GDM1 (cell line): ENCODE measurements at places on chromosomes 4 and X.

DNA sequence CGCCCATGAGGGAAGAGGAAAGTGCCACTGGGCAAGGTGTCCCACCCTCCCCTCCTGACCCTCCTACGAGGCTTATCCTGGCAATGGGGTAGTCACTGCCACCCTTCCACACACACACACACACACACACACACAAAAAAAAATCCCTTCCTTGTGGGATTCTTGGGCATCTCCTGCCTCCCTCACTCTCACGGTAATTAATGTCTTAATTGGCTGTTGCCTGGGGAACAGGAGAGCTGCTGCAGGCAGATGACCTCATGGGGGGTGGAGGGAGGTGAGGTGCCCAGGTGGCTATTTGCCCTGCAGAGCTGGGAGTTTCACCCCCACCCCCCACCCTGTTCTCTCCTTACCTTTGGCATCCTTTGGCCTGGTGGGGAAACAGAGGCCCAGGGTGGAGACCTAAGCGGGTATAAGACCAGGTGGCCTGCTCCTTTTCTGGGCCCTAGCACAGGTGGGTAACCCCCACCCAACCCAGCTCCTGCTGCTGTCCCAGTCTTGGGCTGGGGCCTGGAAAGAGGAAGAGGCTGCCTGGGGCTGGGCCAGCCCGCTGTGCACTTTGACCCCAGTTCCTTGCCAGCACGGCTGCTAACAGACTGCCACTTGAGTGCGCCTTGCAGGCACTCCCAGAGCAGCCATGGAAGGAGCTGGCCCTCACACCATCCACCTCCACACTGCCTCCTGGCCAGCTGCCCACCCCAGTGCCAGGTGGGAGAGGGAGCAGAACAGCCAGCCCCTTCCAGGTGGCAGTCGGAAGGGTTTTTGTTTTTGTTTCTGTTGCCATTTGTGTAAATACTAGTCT lies 12.6 kb downstream of the EFNB1 start:
- DNase-seq = no peak

- DNase-seq = no peak
These were observed 191.4 kb downstream of the SPRY1 start for GRCh38 chr4:123587983-123588494.

DNA sequence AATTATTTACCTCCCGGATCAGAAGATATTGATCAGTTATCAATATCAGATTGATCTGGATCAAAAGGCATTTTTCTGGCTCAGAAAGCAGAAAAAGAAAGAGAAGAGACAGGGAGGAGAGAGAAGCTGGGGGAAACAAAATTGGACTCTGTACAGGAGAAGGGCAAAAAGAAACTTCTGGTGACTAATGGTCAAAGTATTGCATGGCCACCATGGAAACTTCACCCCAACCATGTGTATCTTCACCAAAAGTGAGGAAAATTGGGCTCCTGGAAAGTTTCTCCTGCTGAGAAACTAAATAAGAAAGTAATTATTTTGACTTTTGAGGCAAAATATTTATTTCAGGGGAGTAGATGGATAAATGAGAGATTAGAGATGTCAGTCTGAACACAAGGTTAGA lies 33.9 kb downstream of the RNF150 start:
- DNase-seq = no peak

GRCh38 chrX:87924619-87925018 lies 407.0 kb downstream of the KLHL4 start:
- no peak for DNase-seq

- no peak for DNase-seq
These were observed 73.0 kb upstream of the ADAD1 start for GRCh38 chr4:122305853-122306252.

DNA sequence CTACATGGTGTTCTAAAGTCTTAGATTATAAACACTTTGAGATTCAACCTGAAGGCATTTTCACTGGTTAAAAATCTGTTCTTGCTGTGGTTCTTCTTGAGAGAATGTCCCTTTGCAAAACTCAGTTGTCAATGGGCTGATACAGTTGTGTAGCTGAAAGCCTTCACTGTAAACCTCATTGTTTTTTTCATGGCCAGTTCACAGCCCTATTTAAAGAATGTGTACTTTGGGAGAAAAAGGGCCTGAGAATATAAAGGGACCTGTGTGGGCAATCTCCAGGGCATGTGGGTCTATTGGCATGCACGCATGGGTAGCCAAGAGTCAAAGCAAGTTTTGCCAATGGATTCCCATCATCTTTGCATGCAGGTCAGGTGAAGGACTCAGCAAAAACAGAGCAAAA lies 7.8 kb upstream of the MAP7D3 start:
- DNase-seq = no peak

DNA sequence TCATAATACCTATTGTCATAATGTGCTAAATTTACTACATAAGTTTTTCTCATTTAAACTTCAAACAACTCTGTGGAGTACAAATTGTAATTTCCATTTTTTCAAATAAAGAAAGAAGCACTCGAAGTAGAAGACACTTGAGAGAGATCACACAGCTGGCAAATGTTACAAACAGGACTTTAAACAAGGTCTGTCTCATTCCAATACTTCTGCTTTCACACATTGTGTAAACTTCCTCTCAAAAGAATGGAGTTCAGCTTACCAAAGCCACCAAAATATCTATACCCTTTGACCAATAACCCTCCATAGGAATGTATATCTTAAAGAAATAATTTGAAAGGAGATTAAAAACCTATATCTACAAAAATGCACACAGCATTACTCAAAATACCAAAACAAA lies 88.3 kb downstream of the OPHN1 start:
- no peak for DNase-seq

DNA sequence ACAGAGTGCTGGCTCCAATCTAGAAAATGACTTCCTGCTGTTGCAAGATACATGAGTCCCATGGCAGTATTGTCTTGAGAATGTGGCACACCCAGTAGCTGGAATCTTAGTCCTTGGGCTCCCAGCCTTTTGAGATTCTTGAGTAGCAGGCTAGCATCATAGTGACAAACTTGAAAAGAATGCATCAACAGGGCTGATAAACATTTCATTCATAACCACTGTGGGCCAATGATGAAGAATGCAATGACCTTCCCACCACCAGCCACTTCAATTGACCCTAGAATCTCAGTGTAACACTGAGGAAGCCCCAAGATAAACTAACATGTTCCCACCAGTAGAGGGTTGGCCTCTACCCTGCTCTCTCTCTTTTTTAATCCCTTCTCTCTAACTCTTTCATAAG lies 329.3 kb downstream of the GBA3 start:
- DNase-seq = no peak

GRCh38 chrX:154368630-154369448 lies 5.6 kb downstream of the FLNA start:
- peak; percentile 64 for DNase-seq

GRCh38 chr4:7399440-7400234 lies 35.1 kb downstream of the PSAPL1 start:
- no peak for DNase-seq

DNA sequence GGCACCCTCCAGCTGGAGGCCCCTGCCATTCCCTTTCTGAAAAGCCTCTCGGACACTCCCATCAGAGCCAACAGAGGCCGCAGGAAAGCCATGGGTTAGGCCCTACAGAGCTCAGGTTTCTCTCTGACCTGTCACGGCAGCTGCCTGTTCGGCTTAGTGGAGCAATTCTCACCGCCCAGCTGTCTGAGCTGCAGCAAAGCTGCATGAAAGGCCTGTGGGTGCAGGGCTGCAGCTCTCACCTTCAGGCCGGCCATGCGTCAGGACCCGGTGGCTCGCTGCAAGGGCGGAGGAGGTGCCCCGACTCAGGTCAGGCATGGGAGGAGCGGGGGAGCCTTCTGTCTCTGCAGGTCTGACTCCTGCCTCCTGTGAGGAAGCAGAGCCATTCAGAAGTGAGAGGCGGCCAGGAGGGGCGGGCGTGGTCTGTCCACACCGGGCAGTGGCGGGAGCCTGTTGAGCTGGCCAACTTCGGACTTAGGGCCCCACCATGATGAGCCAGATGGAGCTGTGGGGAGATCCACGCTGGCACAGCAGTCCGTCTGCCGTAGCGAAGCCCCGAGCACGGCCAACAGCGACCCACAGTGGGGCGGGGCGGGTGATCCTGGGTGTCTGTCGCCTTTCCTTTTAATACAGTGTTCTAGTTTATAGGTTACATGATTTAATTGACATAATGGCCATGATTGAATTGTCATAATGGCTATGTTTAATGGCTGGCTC lies 23.4 kb downstream of the PDE6B start:
- DNase-seq = no peak

- no peak for DNase-seq
These were observed 55.2 kb downstream of the TRMT44 start for GRCh38 chr4:8495803-8496202.

DNA sequence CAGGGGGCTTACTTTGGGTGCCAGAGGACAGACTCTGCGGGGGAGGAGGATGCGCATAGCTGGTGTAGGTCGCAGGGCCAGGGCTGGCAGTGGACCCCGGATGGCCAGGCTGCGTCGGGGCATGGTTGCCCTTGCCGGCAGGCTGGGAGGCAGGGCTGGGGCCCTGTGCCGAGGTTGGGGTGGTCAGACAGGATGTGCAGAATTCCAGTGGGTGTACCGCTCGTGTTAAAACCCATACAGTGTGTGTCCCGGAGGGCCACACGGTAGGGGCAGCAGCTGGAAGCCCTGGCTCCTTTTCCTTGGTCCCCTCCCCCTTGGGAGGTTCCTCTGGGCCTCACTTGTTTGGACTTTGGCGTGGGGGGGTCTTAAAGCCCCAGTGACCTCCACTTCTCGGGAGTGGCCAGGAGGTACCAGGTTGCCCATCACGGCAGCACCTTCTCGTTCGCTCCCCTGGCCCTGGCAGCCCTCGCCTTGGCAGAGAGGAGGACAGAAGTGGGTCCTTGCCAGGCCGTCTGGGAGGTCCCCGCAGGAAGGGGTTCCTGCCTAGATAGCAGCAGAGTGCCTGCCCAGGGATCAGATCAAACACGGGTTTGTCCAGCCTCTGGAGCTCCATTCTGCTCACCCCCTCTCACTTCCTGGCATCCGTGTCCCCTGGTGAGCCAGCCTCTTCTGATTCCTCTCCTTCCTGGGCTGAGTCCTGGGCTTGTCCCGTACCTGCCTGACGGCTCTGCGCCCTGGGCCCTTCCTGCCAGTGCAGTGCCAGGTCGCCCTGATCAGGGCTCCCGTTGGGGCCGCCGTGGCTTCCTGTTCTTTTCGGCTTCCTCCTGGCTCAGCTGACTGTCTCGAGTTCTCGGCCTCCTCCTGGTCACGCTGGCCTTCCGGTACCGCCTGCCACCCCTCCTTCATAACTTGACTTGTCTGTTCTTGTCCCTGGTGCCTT lies 56.7 kb upstream of the HGFAC start:
- DNase-seq = no peak

DNA sequence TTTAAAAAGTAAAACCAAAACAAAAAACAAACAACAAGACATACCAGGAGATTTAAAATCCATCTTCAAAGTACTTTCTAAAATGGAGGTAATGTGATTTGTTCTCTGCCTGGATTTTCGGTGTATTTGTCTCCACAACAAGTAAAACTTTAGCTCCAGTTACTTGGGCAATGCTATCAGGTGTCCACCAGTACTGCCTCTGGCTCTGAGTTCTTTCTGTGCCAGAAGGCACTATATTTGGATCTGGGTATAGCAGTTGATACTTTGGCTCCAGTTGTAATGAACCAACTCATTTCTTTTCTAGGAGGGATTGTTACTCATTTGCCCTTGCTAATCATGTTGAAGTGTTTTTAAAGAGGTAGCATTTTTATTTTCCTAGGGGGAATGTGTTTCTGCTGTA lies 9.5 kb upstream of the PDLIM5 start:
- no peak for DNase-seq

DNA sequence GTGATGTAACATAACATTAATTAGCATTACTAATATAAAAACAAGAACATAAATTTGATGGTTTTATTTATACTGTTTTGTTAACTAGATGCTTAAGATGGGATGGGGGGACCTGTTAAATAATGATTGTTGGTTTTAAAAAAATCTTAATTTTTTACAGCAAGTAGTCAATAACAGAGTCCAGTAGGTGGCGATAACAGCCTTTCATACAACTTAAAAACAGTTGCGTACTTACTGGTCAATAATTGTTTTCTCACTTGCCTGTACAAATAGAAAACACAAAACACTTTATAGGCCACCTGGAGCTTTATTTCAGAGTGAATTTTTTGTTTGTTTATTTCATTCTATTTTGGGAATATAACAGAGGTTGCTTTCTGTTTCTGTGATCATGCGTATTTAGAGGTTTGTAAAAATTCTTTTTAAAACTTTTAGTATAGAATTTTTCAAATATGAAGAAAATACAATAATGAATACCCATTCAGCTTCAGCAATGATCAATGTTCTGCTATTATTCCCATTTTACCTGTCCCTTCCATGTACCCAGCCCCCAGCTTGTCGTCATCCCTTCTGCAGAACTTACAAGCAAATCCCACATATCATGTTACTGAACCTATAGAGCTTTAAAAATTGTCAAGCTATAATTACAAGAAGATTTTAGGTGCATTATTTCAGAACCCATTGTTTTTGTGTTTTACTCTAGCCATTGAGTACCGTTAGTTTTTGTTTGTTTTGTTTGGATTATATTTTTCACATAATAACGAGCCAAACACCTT lies 97.1 kb downstream of the MRPL1 start:
- DNase-seq = no peak

GRCh38 chrX:73076838-73077237 lies 2.5 kb downstream of the PABPC1L2A start:
- no peak for DNase-seq

GRCh38 chr4:82677327-82677726 lies 115.5 kb upstream of the TMEM150C start:
- DNase-seq = no peak

- DNase-seq = no peak
These were observed 213.3 kb downstream of the ANKRD50 start for GRCh38 chr4:124499261-124499660.

DNA sequence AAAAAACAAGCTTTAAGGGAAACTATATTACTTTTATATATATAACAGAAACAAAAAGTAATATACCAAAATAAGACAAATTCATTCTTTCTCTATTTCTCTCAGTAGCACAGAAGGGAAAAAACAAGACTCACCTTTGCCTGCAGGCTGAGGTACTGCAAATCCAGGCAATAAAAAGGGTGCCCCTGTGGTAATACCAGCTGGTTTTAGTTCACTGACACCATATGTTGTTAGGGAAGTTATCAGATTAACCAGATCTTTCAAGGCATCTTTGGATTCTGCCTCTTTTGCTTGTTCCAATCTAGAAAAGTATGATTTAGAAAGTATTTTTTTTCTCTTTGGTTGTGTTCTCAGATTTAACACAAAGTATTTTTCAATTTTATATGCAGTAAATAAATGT lies 139.8 kb downstream of the WDFY3 start:
- DNase-seq = no peak

GRCh38 chrX:10064736-10065135 lies 92.0 kb upstream of the CLCN4 start:
- DNase-seq = no peak

GRCh38 chrX:123425471-123425870 lies 241.4 kb downstream of the GRIA3 start:
- DNase-seq = no peak
